ENCODE measurements at places on chromosomes 1 and 21.

DNA sequence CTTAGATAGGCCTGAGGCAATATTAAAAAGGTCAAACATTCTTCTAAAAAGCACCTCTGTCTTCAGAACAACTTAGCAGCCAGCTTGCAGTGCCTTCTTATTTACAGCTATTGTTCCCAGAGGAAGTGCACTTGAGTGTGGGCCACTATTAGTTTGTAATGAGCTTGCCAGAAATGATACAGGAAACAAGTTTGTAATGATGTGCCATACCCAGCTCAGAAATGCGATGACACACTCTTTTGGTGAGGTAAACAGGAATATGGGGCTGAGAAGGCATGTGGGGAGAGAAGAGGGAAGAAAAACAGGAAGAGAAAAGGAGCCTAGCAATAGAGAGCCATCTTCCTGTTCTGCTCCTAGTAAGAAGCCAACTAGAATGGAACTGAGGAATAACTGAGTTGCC lies 295.4 kb downstream of the AGBL4 start:
- no peak for DNase-seq

DNA sequence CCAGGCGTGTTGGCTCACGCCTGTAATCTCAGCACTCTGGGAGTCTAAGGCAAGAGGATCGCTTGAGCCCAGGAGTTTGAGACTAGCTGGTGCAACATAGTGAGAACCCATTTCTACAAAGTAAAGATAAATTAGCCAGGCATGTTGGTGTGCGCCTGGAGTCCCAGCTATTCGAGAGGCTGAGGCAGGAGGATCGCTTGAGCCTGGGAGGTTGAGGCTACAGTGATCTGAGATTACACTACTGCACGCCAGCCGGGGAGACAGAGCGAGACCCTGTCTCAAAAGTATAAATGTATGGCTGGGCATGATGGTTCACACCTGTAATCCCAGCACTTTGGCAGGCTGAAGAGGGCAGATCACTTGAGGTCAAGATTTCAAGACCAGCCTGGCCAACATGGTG lies 51.5 kb upstream of the LBR start:
- no peak for DNase-seq

DNA sequence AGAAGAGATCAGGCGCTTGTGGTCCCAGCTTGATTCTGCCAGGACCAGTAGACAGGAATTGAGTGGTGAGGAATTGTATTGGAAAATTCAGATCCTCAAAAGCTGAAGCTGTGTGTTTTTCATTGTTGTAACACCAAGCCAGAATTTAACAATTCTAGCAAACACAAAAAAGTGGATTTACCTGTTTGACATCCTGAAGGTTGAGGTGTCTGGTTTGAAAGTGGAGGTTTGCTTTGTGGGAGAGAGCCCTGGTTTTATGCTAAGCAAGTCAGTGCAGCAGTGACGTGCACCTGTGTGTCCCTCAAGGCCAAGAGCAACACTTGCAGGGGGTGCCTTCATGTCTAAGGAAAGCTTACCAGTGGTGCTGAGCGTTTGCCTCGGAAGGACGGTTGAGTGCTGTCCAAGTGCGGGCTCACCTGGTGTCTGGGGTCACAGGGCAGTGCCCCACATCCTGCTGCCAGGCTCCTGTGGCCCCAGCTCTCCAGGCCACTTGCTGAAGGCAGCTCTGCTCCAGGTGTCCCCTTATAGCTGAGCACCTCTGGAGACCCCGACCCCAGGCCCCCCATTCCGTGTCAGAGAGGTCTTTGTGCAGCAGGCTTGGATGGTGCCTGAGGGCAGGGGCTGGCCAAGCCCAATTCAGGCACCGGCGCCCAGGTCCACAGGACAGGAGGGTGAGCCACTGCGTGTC lies 27.7 kb downstream of the PCNT start:
- DNase-seq = no peak

DNA sequence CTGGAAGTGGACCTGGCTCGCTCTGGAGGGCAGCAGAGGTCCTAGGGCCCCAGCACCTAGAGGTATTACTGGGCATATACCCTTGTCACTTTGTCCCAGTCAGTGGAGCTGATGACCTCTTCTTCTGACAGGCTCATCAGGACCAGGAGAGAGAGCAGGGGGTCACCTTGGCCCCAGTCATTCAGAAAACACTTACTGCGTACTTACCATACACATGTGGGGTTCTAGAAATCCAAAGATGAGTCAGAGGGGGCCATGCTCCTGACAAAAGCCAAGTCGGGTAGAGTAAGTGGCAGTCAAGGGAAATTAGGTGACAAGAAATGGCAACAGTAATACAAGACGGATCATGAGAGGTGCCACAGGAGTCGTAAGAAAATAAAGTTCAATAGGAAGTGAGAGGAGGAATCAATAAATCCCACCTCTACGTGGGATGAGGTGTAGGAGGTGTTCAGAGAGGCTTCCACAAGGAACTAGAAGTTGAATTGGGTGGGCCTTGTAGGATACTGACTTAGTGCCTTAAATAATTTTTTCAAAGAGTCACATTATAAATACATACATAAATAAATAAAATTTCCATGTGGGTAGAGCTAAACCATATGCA lies 6.8 kb downstream of the KCNC4 start:
- DNase-seq = no peak

DNA sequence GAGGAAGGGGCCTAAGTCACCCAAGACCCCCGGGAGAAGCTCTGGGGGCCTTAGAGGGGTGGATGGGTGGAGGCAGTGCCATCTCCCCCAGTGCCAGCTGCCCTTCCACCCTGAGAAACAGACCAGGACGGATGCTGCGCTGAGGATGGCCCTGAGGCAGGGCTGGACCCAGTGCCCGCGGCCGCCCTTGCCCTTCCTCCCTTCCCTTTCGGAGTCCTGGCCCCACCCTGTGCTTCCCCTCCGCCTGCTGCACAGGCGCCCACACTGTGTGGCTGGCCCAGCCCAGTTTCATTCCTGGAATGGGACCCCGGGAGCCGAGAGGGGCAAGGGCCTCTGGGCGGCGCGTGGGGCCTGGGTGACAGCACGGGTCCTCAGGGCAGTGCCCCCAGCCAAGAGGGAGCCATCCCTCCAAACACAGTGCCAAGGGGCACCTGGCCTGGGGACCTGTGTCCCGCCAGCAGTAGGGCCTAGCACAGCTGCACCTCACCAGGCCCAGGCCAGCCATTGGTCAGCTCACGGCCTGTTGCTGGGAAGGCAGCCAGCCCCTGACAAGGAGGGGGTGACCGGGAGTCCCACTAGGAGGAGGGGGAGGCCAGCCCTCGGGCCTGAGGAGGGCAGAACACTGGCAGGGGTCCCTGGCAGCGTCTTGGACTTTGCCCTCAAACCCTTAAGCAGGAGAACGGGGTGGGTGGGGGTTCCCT lies 13.4 kb upstream of the SKI start:
- no peak for DNase-seq

DNA sequence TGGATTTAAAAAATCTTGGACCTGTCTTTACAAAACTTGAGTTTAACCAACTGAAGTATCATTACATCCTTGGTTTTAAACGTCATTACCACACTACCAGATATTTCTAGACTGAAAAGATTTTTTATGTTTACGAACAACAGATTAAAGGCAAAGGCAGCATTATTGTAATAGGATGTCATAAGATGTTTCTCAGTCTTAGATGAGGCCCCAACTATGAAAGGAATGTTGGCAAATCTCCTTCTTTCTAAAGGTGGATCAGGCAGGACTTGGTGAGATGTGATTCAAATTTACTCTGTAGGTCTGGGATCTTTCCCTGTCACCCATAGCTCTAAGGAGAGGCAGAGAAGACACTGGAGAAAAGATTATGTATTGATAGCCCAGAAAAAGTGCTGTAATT lies 417.9 kb downstream of the PTBP2 start:
- DNase-seq = no peak

- no peak for DNase-seq
These were observed 3.9 kb upstream of the NRAS start for GRCh38 chr1:114720492-114720891.

Measured in stimulated activated CD8-positive, alpha-beta memory T cell treated with anti-CD3 and anti-CD28 coated beads, Interleukin-15, amount 100 ng/mL, for 4 hours (primary cell).